ENCODE measurements at places on chromosomes 4 and X. TPM values are rescaled to one million over a fixed set of nuclear protein-coding genes. Genes with fewer than 3 reads are reported as not detected.

DNA sequence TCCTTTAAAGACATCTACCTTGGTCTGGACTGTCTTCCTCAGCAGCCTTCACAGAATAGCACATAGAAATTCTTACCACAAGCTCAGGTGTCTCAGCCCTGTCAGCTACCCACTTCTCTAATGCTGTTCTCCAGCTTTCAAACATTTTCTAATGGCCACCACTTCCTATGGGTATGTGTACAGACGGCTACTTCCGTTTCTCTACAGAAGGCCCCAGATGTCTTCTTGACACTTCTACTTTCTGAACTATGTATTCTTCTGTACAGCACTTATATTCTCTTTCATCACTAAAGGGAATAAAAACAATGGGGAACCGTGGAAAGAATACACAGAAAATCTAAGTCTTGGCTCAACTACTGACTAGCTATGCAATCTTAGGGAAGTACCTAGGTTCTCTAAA, 13.3 kb downstream of the OPHN1 start:
- no peaks in the 10 kb centered on the region for H3K4me1 ChIP-seq
- H3K4me3 ChIP-seq, result no peak overlapping the region
- H3K36me3 ChIP-seq, result peaks cover 5% of the 10 kb centered on the region
- DNase-seq, result no peak
- no peak overlapping the region for H3K27ac ChIP-seq

GRCh38 chr4:126888968-126889367, 743.8 kb upstream of the INTU start:
- H3K4me3 ChIP-seq, result no peak overlapping the region
- peaks cover 11% of the 10 kb centered on the region for H3K4me1 ChIP-seq
- no peaks in the 10 kb centered on the region for H3K27me3 ChIP-seq
- no peak for DNase-seq
- no peaks in the 10 kb centered on the region for H3K36me3 ChIP-seq

CWH43 gene
- total RNA-seq, result not detected

- H3K4me1 ChIP-seq, result peaks cover 45% of the 10 kb centered on the region
- H3K4me3 ChIP-seq, result peak overlapping the region; percentile 18
- peaks cover 1% of the 10 kb centered on the region for H3K27me3 ChIP-seq
- H3K36me3 ChIP-seq, result no peaks in the 10 kb centered on the region
These were observed 367.0 kb downstream of the BCOR start for GRCh38 chrX:39730662-39731329.

ATP2B3 gene
- total RNA-seq, result 0.83 TPM

DNA sequence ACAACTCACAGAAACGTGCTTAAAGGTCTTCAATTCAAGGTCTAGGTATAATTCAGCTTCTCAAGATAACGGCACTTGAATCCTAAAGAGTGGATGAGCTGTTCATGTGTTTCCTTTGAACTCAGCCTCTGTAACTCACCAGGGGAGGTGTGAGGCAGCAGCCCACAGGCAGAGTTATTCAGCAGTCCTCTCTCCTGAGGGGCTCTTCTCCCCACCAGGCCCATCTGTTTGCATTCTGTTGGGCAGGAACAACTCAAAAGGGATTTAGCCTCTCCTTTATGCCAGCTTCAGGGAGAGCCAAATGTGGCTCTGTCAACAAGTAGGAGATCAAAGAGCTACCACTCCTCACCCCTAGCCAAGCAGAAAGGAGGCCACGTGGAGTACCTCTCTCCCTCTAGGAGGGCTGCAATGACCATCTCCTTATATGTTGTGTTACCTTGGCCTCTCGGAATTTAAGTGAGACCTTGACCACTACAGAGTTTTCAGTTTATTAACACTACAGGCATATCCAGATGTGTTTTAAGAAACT, 151.2 kb downstream of the SPATA18 start:
- no peak for DNase-seq
- H3K27ac ChIP-seq, result no peak overlapping the region
- H3K36me3 ChIP-seq, result no peaks in the 10 kb centered on the region
- no peak overlapping the region for H3K4me3 ChIP-seq
- peaks cover 10% of the 10 kb centered on the region for H3K4me1 ChIP-seq

- no peaks in the 10 kb centered on the region for H3K36me3 ChIP-seq
- peaks cover 1% of the 10 kb centered on the region for H3K27me3 ChIP-seq
- no peak overlapping the region for H3K4me3 ChIP-seq
- no peak for DNase-seq
- peaks cover 13% of the 10 kb centered on the region for H3K4me1 ChIP-seq
- no peak overlapping the region for H3K27ac ChIP-seq
These were observed 68.3 kb downstream of the FMR1NB start for GRCh38 chrX:148049441-148049840.

DOK7 gene
- 4.8 TPM for total RNA-seq

DNA sequence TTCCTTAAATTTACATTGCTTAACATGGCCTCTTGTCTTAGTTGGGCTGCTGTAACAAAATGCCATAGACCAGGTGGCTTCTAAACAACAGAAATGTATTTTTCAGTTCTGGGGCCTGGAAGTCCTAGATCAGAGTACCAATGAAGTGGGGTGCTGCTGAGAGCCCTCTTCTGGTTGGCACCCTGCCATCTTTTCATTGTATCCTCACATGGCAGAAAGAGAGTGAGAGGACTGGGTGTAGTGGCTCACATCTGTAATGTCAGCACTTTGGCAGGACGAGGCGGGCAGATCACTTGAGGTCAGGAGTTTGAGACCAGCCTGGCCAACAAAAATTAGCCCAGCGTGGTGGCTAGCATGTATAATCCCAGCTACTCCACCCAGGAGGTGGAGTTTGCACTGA, 12.0 kb upstream of the KLB start:
- H3K36me3 ChIP-seq, result no peaks in the 10 kb centered on the region
- H3K27me3 ChIP-seq, result no peaks in the 10 kb centered on the region
- no peak overlapping the region for H3K27ac ChIP-seq

FHIP1A gene
- 13.9 TPM for total RNA-seq

IQCM gene
- total RNA-seq, result 0.94 TPM

TRPC5OS gene
- not detected for total RNA-seq

RTL9 gene
- total RNA-seq, result 0.47 TPM

DNA sequence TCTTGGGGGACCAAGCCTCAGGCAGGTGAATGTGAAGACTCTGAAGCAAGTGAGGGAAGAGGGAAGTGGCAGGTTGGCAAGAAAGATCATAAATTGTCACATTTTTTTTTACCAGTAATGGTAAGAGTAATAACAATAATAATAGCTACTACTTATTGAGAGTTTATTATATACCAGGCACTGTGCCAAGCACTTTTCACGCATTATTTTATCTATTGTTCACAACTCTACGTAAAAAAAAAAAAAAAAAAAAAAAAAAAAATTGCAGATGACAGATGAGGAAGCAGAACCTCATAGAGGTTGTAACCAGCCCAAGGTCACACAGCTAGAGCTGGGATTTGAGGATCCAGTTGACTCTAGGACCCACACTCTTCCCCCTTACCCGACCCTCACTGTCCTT, 40.9 kb downstream of the TSC22D3 start:
- no peaks in the 10 kb centered on the region for H3K36me3 ChIP-seq
- DNase-seq, result no peak
- peaks cover 27% of the 10 kb centered on the region for H3K4me1 ChIP-seq
- no peak overlapping the region for H3K4me3 ChIP-seq

GRCh38 chr4:39732728-39733127, 34.8 kb downstream of the UBE2K start:
- H3K27ac ChIP-seq, result peak overlapping the region; percentile 59
- H3K4me1 ChIP-seq, result peaks cover 6% of the 10 kb centered on the region
- H3K4me3 ChIP-seq, result no peak overlapping the region
- no peaks in the 10 kb centered on the region for H3K27me3 ChIP-seq
- H3K36me3 ChIP-seq, result peaks cover 4% of the 10 kb centered on the region
- no peak for DNase-seq

RHOXF2 gene
- total RNA-seq, result not detected

MMRN1 gene
- total RNA-seq, result not detected

- no peak for DNase-seq
- H3K4me3 ChIP-seq, result no peak overlapping the region
- H3K27me3 ChIP-seq, result no peaks in the 10 kb centered on the region
- H3K36me3 ChIP-seq, result no peaks in the 10 kb centered on the region
These were observed 7.5 kb upstream of the CXCL8 start for GRCh38 chr4:73732759-73733431.

MAP7D2 gene
- total RNA-seq, result 1.3 TPM

GRCh38 chr4:72119946-72120345, 88.1 kb downstream of the NPFFR2 start:
- H3K4me1 ChIP-seq, result no peaks in the 10 kb centered on the region
- H3K36me3 ChIP-seq, result no peaks in the 10 kb centered on the region
- no peak overlapping the region for H3K4me3 ChIP-seq
- DNase-seq, result no peak
- no peak overlapping the region for H3K27ac ChIP-seq
- no peaks in the 10 kb centered on the region for H3K27me3 ChIP-seq

- no peak for DNase-seq
- H3K4me1 ChIP-seq, result peaks cover 9% of the 10 kb centered on the region
- no peak overlapping the region for H3K27ac ChIP-seq
- no peaks in the 10 kb centered on the region for H3K36me3 ChIP-seq
- peaks cover 9% of the 10 kb centered on the region for H3K27me3 ChIP-seq
These were observed 6.6 kb upstream of the CXXC4 start for GRCh38 chr4:104501290-104501689.

SLC6A8 gene
- total RNA-seq, result 65.6 TPM

FOXR2 gene
- not detected for total RNA-seq

- no peak for DNase-seq
- H3K4me1 ChIP-seq, result no peaks in the 10 kb centered on the region
- H3K36me3 ChIP-seq, result no peaks in the 10 kb centered on the region
- no peak overlapping the region for H3K4me3 ChIP-seq
- H3K27me3 ChIP-seq, result no peaks in the 10 kb centered on the region
These were observed 331.5 kb downstream of the NKX6-1 start for GRCh38 chr4:84167564-84167963.

- H3K4me3 ChIP-seq, result no peak overlapping the region
- H3K36me3 ChIP-seq, result no peaks in the 10 kb centered on the region
- no peaks in the 10 kb centered on the region for H3K27me3 ChIP-seq
- H3K27ac ChIP-seq, result no peak overlapping the region
- DNase-seq, result no peak
These were observed 19.7 kb downstream of the HTRA3 start for GRCh38 chr4:8289151-8289750.

- no peak for DNase-seq
- H3K27me3 ChIP-seq, result no peaks in the 10 kb centered on the region
- no peak overlapping the region for H3K27ac ChIP-seq
- no peaks in the 10 kb centered on the region for H3K36me3 ChIP-seq
- H3K4me3 ChIP-seq, result no peak overlapping the region
These were observed 539.7 kb upstream of the GRID2 start for GRCh38 chr4:91764085-91764484.

NMU gene
- total RNA-seq, result 1.9 TPM

DNA sequence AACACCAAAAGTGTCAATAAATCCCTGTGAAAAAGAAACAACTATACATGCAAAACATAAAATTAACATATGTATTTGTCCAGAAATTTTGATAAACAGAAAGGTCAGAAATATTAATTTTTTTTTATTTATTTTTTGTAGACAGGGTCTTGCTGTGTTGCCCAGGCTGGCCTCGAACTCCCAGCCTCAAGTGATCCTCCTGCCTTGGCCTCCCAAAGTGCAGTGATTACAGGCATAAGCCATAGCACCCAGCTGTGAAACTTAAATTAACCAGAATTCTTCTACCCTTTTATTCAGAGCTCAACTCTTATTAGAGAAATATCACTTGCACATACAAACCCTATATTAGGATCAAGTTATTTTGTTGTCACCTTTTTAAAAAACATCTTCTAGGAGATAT, 16.2 kb downstream of the ANAPC10 start:
- DNase-seq, result no peak
- peaks cover 3% of the 10 kb centered on the region for H3K4me1 ChIP-seq
- H3K27me3 ChIP-seq, result no peaks in the 10 kb centered on the region
- H3K36me3 ChIP-seq, result peaks cover 37% of the 10 kb centered on the region

DNA sequence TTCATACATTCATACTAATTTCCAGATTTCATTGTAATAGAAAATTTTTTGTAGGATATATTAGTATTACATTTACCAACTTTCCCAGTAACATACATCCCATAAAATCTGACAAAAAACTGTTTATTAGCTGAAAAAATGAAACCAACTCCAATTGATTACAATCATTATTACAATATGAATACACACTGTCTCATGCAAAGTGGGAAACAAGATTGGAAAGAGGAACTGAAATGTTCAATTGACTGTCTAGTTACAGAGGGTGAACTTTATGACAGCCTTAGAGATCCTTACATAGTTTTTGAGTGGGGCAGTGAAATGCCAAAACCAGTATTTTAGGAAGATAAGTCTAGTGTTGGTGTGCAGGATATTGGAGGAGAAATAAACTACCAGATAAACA, 2.3 kb upstream of the AMBN start:
- H3K27me3 ChIP-seq, result no peaks in the 10 kb centered on the region
- DNase-seq, result no peak
- no peaks in the 10 kb centered on the region for H3K36me3 ChIP-seq
- no peak overlapping the region for H3K4me3 ChIP-seq
- peaks cover 14% of the 10 kb centered on the region for H3K4me1 ChIP-seq

TEX13C gene
- not detected for total RNA-seq

CT45A7 gene
- total RNA-seq, result not detected

- H3K4me3 ChIP-seq, result no peak overlapping the region
- no peak for DNase-seq
- H3K27me3 ChIP-seq, result no peaks in the 10 kb centered on the region
These were observed 16.6 kb upstream of the HPGD start for GRCh38 chr4:174538876-174539250.

CXCL11 gene
- total RNA-seq, result not detected

DNA sequence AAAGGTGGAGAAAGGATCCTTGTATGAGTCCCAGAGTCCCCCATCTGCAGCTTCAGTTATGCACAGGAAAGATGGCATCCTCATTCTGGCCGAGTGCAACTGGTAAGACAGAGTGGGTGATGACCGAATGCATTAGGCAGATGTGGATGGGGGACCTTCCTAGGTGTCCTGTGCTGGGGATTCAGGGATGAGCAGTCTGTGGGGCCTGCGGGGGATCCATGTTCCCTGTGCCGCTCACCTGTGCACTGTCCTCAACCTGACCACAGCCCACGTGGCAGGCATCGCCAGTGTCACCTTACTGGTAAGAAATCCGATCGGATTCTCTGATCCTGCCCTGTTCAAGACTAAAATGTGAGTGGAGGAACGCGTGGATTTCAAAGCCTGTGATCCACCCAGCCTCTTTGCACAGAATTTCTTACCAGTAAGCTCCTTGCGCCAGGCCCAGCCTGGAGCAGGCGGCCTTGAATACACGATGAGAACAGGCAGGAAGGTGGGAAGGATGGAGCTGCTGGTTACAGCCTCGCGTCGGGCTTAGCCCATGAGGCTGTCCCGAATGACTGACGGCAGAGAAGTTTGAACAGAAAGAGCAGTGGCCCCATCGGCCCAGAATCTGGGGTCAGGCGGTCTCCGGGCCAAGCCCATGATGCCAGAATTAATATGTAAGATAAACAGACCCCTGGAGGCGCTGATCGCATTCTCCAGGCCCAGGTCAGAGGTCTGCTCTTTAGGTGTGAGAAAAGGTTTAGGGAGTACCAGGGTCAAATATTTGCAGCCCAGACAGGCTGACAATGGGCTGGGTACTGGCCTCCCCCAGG, 56.5 kb downstream of the CPZ start:
- no peak overlapping the region for H3K4me3 ChIP-seq
- peaks cover 21% of the 10 kb centered on the region for H3K27me3 ChIP-seq
- DNase-seq, result peak; percentile 29
- no peak overlapping the region for H3K27ac ChIP-seq
- H3K36me3 ChIP-seq, result no peaks in the 10 kb centered on the region

H2BW2 gene
- total RNA-seq, result not detected

POF1B gene
- total RNA-seq, result 1.5 TPM
